ENCODE measurements at places on chromosomes 7 and 10.

- no peak for DNase-seq
Observed at GRCh38 chr10:127990846-127991542, 84.1 kb downstream of the PTPRE start.

DNA sequence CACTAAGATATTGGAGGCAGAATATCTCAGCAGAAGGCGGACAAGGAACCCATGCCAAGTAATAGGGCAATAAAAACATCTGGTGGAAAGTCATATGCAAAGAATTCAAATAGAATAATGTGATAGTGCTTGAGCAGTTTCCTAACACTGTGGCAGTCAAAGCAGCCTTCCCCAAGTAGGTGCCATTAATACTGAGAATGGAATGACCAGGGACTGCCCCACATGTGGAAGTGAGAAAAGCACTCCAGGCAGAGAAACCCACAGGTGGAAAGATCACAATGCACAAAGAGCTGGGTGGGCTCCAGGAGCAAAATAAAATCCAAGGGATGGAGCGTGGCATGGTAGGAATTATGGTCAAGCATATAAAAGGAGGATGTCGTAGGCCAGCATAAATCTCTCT, 64.4 kb upstream of the NME8 start:
- DNase-seq: no peak

DNA sequence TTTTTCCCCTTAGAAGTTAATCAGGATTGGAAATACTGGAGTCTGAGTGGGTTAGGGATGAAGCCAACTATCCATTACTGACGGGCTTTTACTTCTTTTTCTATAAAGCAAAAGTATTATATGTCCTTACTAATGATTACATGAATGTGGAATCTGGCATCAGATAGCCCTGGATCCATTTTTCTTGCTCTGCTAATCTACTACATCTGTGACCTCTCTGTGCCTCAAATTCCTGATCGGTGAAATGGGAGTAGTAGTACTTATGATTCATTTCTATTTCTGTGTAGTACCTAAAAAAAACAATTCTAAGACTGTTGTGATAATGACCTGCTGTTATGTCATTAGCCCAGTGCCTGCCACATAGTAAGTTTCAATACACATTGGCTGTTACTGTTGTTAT, 621.6 kb downstream of the SORCS3 start:
- no peak for DNase-seq

DNA sequence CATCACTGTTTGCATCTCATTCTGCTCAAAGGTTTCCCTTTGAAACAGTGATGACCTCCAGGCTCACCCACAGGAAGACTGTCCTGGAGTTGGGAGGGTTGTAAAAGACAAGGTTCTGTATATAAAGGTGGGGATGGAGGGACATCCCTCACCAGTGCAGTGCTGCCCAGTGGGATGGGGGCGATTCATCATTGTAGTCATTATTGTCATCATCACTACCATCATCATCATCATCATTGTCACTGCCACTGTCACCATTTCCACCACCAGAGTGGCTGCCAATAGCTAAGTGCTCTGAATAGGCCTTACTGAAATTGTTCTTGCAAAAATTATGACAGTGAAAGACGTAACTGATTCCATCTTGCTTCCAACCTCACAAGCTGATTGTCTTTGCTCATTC, 24.7 kb downstream of the MRPS24 start:
- DNase-seq: no peak

- DNase-seq: no peak
Observed at GRCh38 chr10:70982443-70982842, 94.1 kb upstream of the PCBD1 start.

GRCh38 chr10:97812696-97813095, 36.9 kb upstream of the GOLGA7B start:
- no peak for DNase-seq

GRCh38 chr10:49593998-49594397, 16.1 kb upstream of the SLC18A3 start:
- no peak for DNase-seq
